ENCODE measurements at places on chromosomes 6 and 20. TPM values are rescaled to one million over a fixed set of nuclear protein-coding genes. Genes with fewer than 3 reads are reported as not detected.

MMUT gene
- 15.3 TPM for total RNA-seq

SLC22A16 gene
- not detected for total RNA-seq

TMEM14A gene
- 18.5 TPM for total RNA-seq

TAAR2 gene
- not detected for total RNA-seq

SCUBE3 gene
- 21.1 TPM for total RNA-seq

RWDD2A gene
- 3.9 TPM for total RNA-seq

FGD2 gene
- not detected for total RNA-seq

All from IMR-90 (cell line).